ENCODE measurements at places on chromosomes 4 and X. TPM values are rescaled to one million over a fixed set of nuclear protein-coding genes. Genes with fewer than 3 reads are reported as not detected.

The HPRT1 gene
- 46.0 TPM for polyA plus RNA-seq

The HTN3 gene
- polyA plus RNA-seq = not detected

The UXT gene
- 238 TPM for polyA plus RNA-seq

The IRF2 gene
- 35.4 TPM for polyA plus RNA-seq

The CT45A5 gene
- polyA plus RNA-seq = not detected

The MID1 gene
- polyA plus RNA-seq = 9.3 TPM

The WNK3 gene
- not detected for polyA plus RNA-seq

The ZNF711 gene
- 0.46 TPM for polyA plus RNA-seq

The AR gene
- 0.42 TPM for polyA plus RNA-seq

The SMIM43 gene
- 0.44 TPM for polyA plus RNA-seq

DNA sequence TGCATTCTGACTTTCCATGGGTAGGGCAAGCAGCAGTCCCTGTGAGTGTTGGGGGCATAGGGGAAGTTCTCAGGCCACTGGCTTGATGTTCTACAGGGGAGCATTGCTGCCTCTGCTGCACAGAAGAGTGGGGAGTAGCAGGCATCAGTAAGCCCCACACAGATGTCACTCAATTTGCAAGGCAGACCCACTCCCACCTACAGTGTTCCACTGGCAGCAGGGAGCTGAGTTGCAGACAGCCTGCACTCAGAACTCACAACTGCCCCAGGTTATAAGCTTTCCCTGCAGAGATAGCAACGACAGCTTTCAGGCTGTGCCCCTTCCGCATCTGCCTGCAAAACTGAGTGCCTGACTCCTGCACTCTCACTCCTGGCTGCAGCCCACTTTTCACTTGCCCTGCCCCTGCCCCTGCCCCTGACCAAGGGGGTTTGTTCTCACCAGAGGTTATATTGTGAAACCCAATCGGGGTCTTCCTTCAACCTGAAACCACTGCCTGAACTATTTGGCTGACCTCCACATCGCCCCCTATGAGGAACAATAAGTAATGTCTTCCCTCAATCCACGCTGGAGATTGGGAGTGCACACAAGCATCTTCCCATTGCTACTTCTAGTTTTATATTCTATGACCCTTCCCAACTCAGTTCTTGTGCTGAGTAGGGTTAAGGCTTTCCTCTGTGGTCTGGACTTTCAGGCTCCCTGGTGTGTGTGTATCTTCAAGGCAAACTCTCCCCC is 227.4 kb upstream of the CXorf51B start:
- no peaks in the 10 kb centered on the region for H3K36me3 ChIP-seq
- H3K4me1 ChIP-seq = no peaks in the 10 kb centered on the region
- no peak overlapping the region for H3K4me3 ChIP-seq
- no peak overlapping the region for H3K27ac ChIP-seq
- no peak for DNase-seq

DNA sequence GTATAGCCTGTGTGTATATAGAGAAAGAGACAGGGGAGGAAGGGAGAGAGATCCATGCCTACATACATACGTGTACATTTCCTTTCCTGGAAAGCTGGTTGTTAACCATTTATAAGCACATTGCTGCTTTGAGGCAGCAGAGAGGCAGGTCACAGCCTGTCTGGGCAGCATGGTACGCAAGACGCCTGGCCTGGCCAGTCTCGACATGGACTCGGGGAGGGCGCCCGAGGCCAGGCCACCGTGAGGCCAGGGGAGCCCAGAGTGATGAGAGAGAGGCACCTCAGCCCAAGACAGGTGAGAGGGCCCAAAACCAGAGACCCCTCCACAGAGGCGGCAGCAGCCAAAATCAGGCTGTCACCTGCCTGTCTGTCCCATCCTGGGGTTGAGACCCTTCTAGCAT is 3.9 kb downstream of the TREX2 start:
- no peak overlapping the region for H3K4me3 ChIP-seq
- H3K27ac ChIP-seq = no peak overlapping the region
- H3K36me3 ChIP-seq = no peaks in the 10 kb centered on the region
- no peaks in the 10 kb centered on the region for H3K27me3 ChIP-seq

DNA sequence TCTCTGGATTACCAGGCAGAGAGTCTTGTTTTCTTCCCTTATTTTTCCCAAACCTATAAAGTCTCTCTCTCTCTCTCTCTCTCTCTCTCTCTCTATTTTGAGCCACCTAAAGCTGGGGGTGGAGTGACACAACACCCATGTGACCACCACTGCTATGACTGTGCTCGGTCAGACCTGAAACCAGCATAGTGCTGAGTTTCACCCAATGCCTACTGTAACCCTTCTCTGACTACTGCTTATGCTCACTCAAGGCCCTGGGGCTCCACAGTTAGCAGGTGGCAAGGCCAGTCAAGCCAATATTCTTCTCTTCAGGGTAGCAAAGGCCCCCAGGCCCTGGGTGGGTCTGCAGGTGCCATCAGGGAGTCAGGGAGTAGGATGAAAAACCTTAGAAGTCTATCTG is 114.7 kb upstream of the ARMCX2 start:
- no peaks in the 10 kb centered on the region for H3K27me3 ChIP-seq
- no peak for DNase-seq
- H3K4me1 ChIP-seq = no peaks in the 10 kb centered on the region
- no peak overlapping the region for H3K4me3 ChIP-seq

- no peak for DNase-seq
- no peak overlapping the region for H3K4me3 ChIP-seq
- H3K27me3 ChIP-seq = no peaks in the 10 kb centered on the region
- no peaks in the 10 kb centered on the region for H3K36me3 ChIP-seq
- no peaks in the 10 kb centered on the region for H3K4me1 ChIP-seq
Observed at GRCh38 chr4:74370912-74371311, 6.0 kb downstream of the EREG start.

DNA sequence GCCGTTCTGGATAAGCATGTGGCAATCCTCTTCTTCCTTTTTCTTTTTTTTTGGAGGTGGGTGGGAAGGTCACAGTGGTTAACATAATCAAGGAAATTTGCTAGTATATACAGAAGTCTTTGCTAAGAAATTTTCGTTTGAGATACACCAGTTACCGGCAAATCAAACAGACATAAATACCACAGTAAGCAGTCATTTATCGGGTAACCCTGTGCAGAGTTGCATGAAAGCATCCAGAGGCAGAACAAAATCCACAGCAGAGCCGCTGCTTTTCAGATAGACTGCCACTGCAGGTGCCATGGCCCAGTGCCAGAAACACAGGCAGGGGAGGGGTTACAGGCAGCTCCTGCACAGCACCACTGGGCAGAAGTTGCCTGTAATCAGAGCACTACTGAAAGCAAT is 179.1 kb upstream of the MAB21L2 start:
- H3K27me3 ChIP-seq = no peaks in the 10 kb centered on the region
- no peaks in the 10 kb centered on the region for H3K36me3 ChIP-seq
- no peak overlapping the region for H3K4me3 ChIP-seq
- peaks cover 6% of the 10 kb centered on the region for H3K4me1 ChIP-seq

DNA sequence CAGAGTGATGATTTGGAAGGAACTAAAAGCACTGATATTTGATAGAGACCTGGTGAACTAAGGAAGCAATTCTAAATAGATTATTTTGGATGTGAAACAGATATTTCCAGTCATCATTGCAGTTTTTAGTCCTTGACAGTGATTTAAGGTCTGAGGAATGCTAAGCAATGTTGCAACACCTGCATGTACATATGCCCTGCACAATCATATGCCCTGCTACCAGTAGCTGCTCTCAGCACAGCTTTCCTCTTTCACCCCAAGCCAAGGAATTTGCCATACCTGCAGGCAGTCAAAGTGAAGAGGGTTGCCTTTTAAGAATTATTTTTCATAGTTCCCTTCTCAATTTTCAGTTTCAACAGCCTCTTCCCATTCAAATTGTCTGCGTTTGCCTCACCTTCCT is 8.7 kb upstream of the FAM47A start:
- H3K4me1 ChIP-seq = no peaks in the 10 kb centered on the region
- no peak overlapping the region for H3K27ac ChIP-seq
- H3K27me3 ChIP-seq = no peaks in the 10 kb centered on the region
- no peak for DNase-seq
- no peaks in the 10 kb centered on the region for H3K36me3 ChIP-seq

DNA sequence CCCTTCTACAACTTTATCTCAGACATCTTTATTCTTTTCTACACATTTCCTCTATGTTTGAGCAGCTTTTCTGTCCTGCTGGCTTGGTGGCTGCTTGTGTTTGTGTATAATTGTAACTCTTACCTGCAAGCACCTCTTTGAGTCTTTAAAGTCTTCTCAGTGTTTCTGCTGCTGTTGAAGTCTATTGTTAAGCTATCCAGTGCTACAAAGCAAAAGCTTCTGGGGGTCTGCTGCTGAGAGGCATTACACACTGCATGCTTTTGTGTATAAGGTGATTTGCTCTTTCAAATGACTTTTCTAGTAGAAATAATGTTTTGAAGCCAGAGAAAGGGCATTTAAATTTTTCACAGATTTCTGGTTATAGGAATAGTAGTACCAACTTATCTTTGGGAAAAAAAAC is 241.8 kb downstream of the DTHD1 start:
- DNase-seq = no peak
- no peaks in the 10 kb centered on the region for H3K4me1 ChIP-seq
- no peak overlapping the region for H3K4me3 ChIP-seq
- no peaks in the 10 kb centered on the region for H3K36me3 ChIP-seq
- H3K27ac ChIP-seq = no peak overlapping the region
- no peaks in the 10 kb centered on the region for H3K27me3 ChIP-seq

DNA sequence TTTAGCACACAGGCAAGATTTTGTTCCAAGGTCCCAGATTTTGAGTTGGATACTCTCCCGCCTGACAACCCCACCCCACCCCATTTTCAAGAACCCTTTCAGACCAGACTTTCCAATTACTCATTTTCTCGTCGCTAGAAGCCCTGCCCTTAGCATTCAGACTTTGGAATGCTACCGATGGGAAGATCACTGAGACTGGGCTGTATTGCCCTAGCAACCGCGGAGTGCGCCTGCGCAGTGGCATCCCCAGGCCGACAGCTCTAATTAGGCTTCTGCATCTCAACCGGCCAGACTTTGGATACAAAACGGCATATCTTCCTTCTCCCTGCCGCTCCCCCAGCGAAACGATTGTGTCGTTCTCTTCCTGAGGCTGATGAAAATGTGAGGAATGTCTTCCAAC is 3.4 kb downstream of the MAGEE2 start:
- H3K36me3 ChIP-seq = no peaks in the 10 kb centered on the region
- no peak for DNase-seq
- H3K4me3 ChIP-seq = no peak overlapping the region
- no peaks in the 10 kb centered on the region for H3K4me1 ChIP-seq

DNA sequence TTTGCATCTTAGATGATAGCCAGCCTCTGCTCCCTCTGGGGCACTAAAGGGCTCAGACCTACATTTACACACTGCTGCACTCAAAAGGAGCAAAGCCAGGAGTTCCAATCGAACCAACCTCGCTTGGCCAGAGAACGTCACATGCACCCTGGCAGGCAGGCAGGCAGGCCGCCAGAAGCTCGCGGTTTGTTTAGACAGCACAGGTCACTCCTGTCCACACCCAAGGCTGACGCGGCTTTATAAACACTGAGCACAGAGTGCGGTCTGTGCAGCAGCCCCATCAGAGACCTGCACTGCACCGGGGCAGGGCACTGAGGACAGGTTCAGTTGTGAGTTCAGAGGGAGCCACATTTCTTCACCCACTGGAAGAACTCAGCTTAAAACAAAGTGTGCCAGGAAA is 143.9 kb downstream of the BCOR start:
- H3K27me3 ChIP-seq = no peaks in the 10 kb centered on the region
- no peaks in the 10 kb centered on the region for H3K36me3 ChIP-seq
- H3K4me1 ChIP-seq = no peaks in the 10 kb centered on the region
- no peak overlapping the region for H3K4me3 ChIP-seq

- no peak overlapping the region for H3K4me3 ChIP-seq
- H3K27me3 ChIP-seq = no peaks in the 10 kb centered on the region
- no peaks in the 10 kb centered on the region for H3K4me1 ChIP-seq
- no peak for DNase-seq
Observed at GRCh38 chrX:18934708-18935107, 49.2 kb downstream of the PHKA2 start.

DNA sequence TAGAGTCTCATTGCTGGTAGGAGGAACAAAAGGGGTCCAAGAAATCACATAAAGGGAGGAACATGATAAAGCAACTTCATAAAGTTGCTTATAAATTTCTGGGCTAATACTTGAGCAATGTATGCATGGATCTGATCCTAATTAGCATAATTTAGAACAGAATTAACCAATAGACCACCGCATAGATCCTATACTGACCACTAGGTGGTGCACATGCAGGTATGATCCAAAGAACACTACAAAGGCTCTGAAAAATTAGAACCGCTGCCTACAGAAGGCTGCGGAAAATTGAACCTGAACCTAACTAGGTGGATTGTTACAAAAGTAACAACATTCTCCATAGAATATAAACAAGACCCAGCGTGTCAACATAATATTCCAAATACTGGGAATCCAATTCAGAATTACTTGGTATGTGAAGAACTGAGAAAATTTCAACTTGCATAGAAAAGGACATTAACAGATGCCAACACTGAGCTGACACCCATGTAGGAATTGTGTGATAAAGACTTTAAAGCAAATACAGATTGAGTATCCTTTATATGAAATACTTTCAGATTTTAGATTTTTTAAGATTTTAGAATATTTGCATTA is 23.3 kb downstream of the BRCC3 start:
- no peaks in the 10 kb centered on the region for H3K36me3 ChIP-seq
- no peak overlapping the region for H3K27ac ChIP-seq
- H3K4me1 ChIP-seq = no peaks in the 10 kb centered on the region
- H3K4me3 ChIP-seq = no peak overlapping the region
- H3K27me3 ChIP-seq = no peaks in the 10 kb centered on the region

- no peak for DNase-seq
- no peaks in the 10 kb centered on the region for H3K27me3 ChIP-seq
- H3K4me1 ChIP-seq = no peaks in the 10 kb centered on the region
- H3K36me3 ChIP-seq = no peaks in the 10 kb centered on the region
- no peak overlapping the region for H3K4me3 ChIP-seq
- no peak overlapping the region for H3K27ac ChIP-seq
Observed at GRCh38 chr4:132859929-132860328, 289.2 kb upstream of the PCDH10 start.

GRCh38 chr4:79747252-79747651 is 325.8 kb downstream of the ANTXR2 start:
- DNase-seq = no peak
- no peak overlapping the region for H3K27ac ChIP-seq
- no peaks in the 10 kb centered on the region for H3K27me3 ChIP-seq
- no peaks in the 10 kb centered on the region for H3K36me3 ChIP-seq
- no peak overlapping the region for H3K4me3 ChIP-seq
- no peaks in the 10 kb centered on the region for H3K4me1 ChIP-seq

DNA sequence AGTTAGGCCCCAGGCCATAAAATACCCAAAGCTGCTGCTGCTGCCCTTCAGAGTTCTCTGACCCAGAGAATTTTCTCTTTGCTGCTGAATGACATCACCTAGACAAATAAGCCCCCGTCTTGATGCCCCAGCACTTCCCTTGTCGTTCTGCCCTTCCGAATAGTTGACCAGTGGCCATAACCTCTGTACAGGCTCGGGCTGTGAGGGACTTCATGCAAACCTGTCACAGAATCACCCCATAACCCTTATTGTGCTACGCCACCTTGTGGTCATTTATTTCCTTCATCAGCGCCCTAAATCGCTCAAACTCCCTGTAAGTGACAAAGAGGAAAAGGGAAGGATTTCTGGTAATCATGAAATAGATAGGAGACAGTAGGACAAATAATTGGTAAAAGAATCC is 18.8 kb downstream of the SPACA5 start:
- H3K36me3 ChIP-seq = no peaks in the 10 kb centered on the region
- no peaks in the 10 kb centered on the region for H3K4me1 ChIP-seq
- peak overlapping the region; percentile 12 for H3K27ac ChIP-seq
- H3K27me3 ChIP-seq = no peaks in the 10 kb centered on the region

Data from sigmoid colon (tissue), 7 donors.